ENCODE measurements at places on chromosomes 16 and 17. TPM values are rescaled to one million over a fixed set of nuclear protein-coding genes. Genes with fewer than 3 reads are reported as not detected.

The HEATR3 gene
- 16.3 TPM for total RNA-seq

The SMG1 gene
- 72.7 TPM for total RNA-seq

The RPAIN gene
- total RNA-seq: 67.9 TPM

DNA sequence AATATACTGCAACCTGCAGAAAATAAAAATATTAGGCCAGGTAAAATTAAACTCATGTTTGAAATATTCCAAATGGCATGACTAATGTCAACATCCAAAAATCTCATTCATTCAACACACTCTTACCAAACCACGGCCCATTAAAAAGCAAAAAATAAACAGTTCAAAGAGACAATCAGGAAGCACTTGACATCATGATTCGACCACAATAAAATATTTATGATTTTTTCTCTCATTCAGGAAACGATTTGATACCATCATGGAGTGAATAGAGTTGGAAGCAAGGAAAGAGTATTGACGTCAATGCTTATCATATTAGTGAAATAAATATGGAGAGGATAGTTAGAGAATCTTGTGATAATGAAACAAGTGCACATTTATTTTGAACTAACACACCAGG, 354.1 kb downstream of the KCNJ2 start:
- H3K36me3 ChIP-seq: no peaks in the 10 kb centered on the region
- no peaks in the 10 kb centered on the region for H3K27me3 ChIP-seq

DNA sequence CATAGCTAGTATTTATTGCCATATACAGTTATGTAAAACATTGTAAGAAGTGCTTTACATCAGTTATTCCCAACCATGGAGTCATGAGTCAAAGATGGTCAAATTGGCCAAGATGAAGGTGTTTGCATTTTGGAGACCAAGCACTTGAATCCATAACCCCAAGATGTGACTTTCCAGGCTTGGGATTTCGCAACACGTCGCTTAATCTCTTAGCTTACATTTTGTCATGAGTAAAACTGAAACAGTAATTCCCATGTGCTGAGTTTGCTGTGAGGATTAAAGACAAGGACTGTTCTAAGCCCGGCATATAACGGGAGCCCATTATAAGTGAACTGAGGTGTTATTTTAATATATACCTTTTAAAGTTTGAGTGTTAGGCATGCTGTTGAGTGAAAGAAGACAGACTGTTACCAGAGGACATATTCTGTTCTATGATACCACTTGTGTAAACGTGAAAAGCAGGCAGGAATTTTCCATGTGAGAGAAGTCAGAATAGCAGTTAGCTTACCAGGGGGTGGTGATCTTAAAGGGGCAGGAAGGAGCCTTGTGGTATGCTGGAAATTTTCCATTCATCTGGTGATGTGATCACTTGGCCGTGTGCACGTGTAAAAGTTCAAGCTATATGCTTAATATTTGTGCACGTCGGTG, 484.9 kb downstream of the WWOX start:
- H3K36me3 ChIP-seq: no peaks in the 10 kb centered on the region
- no peak overlapping the region for H3K27ac ChIP-seq
- H3K4me1 ChIP-seq: no peaks in the 10 kb centered on the region
- no peak for DNase-seq

GRCh38 chr16:51577621-51578303, 426.7 kb upstream of the SALL1 start:
- H3K27me3 ChIP-seq: no peaks in the 10 kb centered on the region
- H3K4me3 ChIP-seq: no peak overlapping the region
- no peaks in the 10 kb centered on the region for H3K4me1 ChIP-seq
- no peak for DNase-seq
- no peak overlapping the region for H3K27ac ChIP-seq

DNA sequence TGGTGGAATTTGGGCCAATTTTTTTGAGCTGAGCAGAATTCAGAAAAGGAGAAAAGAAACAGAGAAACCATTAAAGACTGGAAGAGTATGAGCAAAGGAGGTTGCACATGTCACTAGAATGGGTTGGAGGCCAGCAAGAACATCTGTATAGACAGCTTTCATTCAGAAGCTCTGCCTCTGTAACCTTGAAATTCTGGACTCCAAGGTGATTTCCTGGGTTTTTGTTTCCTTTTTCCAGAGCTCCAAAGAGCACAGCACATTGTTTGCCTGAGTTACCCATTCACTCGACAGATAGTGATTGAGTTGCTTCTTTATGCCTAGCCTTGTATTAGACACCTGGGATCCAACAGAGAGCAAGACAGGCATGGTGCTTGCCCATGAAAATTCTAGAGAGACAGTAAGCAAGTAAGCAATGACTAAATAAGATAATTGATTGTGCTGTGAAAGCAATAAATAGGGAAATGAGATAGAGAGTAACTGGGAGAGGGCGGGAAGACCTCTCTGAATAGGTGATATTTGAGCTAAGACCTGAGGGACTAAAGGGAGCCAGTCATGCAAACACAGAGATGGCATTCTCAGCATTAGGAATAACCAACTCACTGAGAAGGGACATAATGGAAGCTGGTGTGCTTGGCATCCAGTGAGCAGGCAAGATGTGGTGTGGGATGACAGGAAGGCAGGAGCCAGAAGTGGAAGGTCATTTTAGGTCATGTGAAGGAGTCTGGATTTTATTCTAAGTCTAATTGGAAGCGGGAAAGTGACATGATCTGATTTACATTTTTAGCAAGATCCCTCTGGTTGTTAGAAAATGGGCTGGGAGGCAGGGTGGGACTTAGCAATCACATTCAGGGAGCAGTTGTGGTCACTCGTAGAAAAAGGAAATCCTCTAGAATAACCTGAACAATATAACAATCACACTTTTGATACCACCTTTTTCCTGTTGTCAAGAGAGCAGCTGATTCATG, 197.5 kb downstream of the HS3ST3A1 start:
- no peaks in the 10 kb centered on the region for H3K4me1 ChIP-seq
- no peak overlapping the region for H3K27ac ChIP-seq
- H3K4me3 ChIP-seq: no peak overlapping the region
- no peak for DNase-seq
- H3K27me3 ChIP-seq: no peaks in the 10 kb centered on the region
- no peaks in the 10 kb centered on the region for H3K36me3 ChIP-seq

DNA sequence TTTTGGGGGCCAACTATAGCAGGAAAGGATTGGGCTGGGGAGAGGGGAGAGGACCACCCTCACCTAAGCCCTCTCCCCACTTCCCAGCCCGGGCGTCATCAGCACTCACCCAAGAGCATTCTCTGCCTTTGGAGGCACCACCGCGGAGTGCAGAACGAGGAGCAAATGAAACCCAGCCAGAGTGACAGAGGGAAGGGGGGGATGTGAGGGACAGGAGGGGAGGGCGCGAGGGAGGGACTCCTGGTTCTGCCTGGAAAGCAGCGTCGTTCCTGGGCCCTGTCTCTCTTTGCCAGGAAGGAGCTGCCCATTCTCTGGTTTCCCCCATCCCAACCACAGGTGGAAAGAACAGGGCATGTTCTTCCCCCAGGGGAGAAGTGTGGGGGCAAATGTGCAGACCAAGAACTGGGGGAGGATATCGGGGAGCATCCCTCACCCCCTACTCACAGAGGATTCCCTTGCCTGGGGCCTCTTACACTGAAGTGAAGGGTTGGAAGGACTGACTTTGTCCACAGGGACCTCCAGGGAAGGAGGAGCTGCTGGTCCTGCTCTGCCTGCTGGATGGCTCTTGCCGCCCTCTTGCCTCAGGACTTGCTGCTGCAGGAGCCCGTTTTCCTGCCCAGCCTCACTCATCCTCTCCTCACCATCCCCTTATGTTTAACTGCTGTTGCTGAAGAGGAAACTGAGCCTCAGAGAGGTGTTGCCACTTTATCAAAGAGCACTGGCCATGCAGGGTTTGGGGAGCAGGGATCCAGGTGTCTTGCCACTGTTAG, 3.5 kb upstream of the C17orf113 start:
- H3K27me3 ChIP-seq: peaks cover 11% of the 10 kb centered on the region
- DNase-seq: no peak

All from HCT116 (cell line).